H1 (cell line): ENCODE measurements at places on chromosomes 12 and 14.

DNA sequence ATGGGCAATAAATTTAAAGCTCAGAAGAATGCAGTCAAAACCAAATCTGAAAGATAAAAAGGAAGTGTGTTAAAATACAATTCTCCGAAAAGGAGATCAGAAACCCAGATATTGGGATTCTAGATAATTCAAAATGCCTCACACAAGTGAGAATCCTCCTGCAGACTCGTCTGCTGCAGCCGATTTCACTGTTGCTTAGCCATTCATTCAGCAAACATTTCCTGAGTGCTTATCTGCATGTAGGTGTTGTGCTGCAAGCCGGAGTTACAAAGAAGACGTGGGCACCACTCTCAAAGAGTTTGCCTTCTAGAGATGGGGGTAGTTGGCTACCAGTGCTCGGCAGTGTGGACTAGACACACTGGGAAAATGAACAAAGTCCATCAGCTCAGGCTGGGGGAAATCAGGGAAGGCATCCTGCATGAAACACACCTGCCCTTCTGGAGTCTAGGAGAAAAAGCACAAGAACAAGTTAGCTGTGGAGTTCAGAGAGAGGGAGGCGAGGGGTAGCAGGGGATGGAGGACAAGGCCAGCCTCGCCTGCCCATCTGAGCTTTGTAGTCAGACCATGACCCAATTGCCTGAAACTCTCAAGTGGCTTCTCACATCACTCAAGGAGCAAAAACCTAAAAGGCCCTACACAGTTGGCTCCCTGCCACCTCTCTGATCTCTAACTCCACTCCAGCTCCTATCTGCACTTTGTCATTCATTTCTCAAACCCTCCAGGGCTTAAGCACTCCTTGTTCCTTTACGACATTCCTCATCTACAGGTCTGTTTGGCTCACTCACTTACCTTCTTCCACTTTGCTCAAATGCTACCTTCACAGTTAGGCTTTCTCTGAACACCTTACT, 310.0 kb upstream of the DDHD1 start:
- no peak for DNase-seq

GRCh38 chr12:27561535-27562350, 37.7 kb downstream of the PPFIBP1 start:
- DNase-seq = no peak

DNA sequence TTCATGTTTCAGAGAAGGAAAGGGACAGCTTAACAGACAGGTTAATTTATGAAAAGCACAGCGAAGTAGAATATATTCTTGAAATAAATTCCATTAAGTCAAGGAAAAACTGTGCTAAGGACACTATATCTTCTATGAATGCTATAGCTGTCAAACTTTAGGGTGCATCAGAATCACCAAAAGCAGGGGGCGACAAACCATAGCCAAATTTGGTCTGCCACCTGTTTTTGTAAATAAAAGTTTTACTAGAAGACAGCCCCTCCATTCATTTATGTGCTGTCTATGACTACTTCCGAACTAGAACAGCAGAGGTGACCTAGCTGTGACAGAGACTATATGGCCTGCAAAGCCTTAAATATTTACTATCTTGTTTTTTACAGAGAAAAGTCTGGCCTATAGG, 25.9 kb downstream of the PPP4R3A start:
- DNase-seq = no peak

- DNase-seq = no peak
Measured at GRCh38 chr14:91595736-91596135, 85.6 kb upstream of the PPP4R3A start.

GRCh38 chr12:26798023-26798422, 35.0 kb downstream of the ITPR2 start:
- DNase-seq = no peak

- no peak for DNase-seq
Measured at GRCh38 chr14:66139432-66139831, 346.7 kb upstream of the CCDC196 start.

DNA sequence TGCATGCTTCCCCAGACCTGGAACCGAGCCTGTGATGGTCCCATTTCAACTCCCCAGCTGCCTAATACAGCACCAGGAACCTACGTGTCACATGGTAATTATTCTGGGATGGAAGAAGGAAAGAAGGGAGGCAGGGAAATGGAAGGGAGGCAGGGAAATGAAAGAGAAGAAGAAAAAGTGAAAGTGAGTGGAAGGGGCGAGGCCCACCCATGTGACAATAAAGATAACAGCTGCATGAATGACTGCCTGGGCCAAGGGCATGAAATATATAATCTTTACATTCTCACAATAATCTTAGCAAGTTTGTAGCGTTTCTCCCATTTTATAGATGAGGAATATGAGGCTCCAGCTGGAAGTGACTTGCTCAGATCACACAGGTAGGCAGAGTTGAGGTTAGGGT, 245.0 kb upstream of the PWP1 start:
- DNase-seq = no peak

DNA sequence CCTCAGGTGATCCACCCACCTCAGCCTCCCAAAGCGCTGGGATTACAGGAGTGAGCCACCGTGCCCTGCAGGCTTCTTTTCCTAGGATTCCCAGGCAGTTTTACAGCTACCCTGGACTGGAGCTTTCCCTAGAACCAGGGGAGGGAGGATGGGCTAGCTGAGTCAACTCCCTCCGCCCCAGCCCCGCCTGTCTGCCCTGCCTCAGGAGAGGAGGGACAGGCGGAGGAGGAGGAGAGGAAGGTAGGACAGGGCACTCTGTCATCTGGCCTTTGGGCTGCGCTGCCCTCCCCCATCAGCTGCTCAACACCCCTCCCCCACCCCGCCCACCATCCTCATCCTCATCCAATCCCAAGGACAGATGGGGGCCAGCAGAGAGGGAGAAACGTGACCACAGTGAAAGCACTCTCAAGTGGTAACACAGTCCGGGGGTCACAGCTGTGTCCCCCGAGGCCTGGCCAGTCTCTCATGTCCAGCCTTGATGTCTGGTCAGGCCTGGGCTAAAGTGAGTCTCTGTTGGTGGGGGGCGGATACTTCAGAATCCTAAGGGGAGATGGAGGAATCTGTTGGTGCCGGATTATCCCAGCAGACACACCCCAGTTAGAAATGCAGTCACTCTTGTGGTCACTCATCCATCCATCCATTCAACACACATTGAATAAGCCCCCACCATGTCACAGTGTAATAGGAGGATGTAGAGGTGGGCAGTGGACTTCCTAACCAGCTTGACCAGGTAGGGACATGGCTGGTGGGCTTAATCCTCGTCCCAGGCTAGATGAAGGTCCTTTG, 12.3 kb downstream of the FIGNL2 start:
- DNase-seq = no peak

GRCh38 chr14:58739674-58740073, 101.9 kb downstream of the DACT1 start:
- DNase-seq = no peak

GRCh38 chr14:50778721-50779483, 52.1 kb downstream of the NIN start:
- no peak for DNase-seq

DNA sequence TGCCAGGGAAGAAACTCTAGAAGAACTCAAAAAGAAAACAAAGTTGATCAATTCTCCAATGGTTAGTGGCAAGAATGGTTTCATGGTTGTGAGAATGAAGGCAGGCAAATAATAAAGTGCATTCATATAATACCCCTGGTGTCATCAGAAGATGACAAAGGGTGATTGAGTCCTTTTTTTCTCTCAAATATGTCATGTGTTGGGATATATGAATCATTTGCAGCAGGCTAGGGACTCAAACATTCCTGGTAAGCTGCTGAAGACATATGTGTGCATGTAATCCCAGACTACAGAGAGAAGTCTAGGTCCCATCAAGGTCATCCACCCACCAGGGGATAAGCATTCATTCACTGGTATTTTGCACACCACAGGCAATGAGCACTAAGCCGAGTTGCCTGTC, 82.4 kb upstream of the MYF6 start:
- DNase-seq = no peak

DNA sequence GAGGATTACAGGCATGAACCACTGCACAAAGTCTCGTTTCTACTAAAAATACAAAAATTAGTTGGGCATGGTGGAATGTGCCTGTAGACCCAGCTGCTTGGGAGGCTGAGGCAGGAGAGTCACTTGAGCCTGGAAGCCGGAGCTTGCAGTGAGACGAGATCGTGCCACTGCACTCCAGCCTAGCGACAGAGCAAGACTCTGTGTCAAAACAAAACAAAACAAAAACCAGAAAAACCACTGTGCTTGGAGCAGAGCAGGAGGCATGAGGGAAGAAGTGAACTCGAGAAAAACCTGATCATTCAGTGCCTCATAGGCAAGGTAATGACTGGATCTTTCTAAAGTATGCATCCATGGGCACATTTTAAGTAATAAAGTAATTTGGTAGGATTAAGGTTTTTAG, 487.8 kb downstream of the KCNH5 start:
- no peak for DNase-seq

DNA sequence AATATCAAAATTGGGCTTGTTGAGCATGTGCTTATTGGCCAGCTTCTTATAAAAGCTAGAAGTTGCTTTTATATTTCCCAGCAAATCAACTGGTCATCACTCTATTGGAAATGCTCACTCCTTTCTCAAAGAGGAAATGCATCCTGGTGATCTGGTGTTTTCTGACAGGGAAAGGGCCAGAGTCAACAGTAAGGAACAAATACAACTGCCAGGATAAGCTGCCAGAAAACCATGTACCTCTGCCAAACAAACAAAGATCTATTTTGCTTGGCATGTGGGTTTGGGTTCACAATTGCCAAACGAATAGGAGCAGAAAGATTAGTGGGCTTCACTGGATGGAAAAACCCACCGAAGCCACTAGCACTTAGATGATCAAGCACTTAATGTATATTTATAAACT, 126.9 kb upstream of the PDZRN4 start:
- no peak for DNase-seq

DNA sequence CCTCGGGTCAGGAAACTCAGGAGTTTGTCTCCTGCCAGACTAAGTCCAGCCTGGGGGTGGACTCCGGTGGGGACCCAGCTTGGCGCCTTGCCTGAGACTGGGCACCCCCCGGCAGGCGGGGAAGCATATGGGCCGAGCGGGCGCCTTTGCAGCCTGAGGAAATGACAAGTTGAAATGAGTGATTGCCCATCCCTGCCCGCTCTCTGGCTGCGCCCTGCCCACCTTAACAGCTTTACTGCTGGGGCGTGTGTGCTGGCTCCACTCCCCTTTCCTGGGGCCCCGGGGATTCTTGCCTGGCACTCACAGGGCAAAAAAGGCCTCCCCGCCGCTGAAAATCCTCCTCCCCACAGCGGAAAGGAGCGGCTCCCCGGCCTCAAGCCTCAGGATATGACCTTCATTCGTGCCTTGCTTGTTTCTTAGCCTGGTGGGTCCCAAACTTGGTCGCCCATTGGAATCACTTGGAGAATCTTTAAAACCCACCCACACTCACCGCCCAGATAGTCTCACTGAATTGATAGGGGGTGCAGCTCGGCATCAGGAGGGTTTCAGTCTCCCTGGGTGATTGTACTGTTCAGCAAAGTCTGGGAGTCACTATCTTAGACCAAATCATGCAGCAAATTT, 1.5 kb downstream of the RFLNA start:
- DNase-seq = no peak

DNA sequence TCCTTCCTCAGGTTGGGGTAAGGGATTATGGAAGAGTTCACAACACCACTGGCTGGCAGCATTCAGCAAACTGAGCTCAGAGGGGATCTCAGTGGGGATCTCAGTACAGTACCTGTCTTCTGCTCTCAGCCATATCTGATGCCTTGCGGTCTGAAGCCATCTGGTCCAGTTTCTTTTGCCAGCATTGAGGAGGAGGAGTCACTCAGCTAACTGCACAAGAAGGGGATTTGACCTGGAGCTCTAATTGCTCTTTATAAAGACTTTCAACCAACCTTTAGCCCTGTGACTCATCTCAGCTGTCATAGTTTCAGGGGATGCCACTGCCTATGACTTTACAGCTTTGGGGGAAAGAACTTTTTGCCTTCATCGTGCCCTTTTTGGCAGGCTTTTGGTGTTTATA, 44.9 kb downstream of the JKAMP start:
- no peak for DNase-seq

DNA sequence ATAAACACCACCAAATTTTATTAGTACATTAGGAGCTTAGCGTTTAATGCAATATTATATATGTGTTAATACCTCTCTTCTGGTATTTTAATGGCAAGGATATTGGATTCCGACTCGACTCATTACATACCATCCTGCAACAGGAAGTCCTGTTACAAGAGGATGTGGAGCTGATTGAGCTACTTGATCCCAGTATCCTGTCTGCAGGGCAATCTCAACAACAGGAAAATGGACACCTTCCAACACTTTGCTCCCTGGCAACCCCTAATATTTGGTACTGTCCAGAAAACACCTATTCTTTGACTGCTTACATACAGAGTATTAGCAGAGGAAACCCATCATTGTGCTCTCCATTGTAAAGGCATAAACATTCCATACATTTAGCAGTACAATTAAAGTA, 45.2 kb downstream of the VEZT start:
- no peak for DNase-seq

DNA sequence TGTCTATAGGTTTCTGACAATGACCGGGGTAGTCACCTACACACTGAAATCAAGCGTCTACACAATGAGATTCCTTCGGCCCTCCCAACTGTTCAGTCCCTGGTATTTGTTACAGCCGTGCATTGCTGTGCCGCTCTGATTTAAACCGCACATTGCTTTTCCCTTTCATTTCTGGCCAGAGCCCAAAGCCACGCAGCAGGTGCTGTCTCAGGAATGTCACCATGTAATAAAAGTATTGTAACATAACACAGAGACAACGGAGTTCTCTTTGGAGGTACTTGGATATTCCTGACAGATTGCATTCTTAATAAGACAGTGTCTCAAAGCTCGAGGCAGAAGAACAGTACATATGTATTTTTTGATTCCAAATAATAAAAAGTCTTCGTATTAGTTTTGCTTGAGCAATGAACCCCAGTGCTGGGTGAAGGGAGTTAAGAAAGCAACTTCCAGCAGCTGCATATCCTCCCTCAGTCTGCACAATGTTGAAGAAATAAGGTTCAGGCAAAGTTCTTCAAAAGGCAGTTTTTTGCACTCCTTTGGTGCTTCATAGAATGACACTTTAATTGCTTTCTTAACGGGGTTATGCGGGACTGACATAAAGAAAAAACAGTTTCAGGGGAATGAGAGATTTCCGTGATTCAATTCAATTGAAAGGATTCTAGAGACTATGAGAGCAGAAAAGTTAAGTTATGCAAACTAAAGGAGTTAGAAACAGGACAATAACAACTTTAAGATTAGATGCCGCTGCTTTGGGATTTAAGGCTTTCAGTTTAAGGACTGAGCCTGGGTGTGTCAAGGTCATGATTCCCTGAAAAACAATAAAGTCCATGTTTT, 288.7 kb upstream of the FLRT2 start:
- no peak for DNase-seq
